PC-9 (cell line): ENCODE measurements at places on chromosomes 2 and 18. TPM values are rescaled to one million over a fixed set of nuclear protein-coding genes. Genes with fewer than 3 reads are reported as not detected.

DNA sequence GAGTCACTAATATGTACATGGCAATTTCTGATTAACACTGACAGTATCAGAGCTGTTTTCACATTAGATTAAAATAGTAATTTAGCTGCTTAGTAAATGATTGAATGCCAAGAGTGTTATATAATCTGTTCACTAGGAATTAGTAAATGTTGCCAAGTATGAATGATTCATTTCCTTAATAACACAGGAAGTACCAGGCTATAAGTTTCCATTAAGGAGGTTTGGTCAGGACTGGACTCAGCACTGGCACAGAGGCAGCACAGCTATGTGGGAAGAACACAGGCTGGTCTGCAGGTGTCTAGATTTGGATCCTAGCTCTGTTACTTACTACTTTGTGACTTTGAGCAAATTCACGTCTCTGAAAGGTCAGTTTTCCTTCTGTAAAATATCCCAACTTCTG, 97.2 kb downstream of the TDRD15 start:
- no peak for DNase-seq

GRCh38 chr18:26992926-26993325, 127.4 kb upstream of the AQP4 start:
- DNase-seq = no peak

GRCh38 chr2:132909427-132909826, 239.4 kb upstream of the LYPD1 start:
- DNase-seq = no peak

DNA sequence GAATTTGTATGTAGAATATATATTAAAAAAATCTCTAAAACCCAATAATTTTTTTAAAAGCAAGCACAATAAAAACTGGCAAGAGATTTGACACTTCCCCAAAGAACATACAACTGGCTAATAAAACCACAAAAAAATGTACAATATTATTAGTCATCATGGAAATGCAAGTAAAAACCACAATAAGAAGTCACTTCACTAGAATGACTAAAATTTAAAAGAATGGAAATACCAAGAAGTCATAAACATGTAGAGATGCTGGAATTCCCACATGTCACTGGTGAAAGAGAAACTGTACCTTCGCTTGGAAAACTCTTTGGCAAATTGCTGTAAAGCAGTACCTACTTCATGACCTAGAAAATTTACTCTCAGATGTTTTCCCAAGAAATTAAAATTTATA, 43.4 kb upstream of the KYNU start:
- DNase-seq = no peak

DNA sequence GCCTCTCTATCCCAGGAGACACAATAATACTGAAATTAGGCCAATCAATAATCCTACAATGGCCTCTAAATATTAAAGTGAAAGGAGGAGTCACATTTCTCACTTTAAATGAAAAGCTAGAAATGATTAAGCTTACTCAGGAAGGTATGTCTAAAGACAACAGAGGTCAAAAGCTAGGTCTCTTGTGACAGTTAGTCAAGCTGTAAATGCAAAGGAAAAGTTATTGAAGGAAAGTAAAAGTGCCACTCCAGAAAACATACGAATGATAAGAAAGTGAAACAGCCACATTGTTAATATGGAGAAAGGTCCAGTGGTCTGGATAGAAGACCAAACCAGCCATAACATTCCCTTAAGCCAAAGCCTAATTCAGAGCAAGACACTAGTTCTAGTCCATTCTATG, 9.5 kb downstream of the SESTD1 start:
- DNase-seq = no peak

- no peak for DNase-seq
Measured at GRCh38 chr2:42227491-42227890, 58.3 kb downstream of the EML4 start.

- no peak for DNase-seq
Measured at GRCh38 chr18:60311676-60312360, 60.8 kb downstream of the MC4R start.

GRCh38 chr2:37843556-37843955, 81.5 kb upstream of the RMDN2 start:
- no peak for DNase-seq

DNA sequence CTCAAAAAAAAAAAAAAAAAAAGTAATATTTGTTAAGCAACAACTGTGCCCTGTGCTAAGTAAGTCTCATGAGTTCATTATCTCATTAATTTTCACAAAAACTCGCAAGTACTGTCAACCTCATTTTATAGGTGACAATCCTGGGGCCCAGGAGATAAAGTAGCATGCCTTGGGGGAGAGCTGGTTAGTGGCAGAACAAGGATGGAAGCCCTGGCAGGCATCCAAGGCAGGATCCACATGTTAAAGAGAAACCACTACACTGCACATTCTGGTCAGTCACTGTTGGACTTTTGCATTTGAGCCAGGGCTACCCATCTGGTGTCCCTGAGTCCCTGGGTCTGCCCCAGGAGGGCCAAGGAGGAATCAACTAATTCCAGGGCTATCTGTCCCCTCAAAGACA, 54.6 kb downstream of the ZFP36L2 start:
- peak; percentile 37 for DNase-seq

GRCh38 chr2:39705638-39706037, 39.9 kb downstream of the TMEM178A start:
- DNase-seq = no peak

- DNase-seq = peak; percentile 61
Measured at GRCh38 chr18:35582899-35583558, 1.5 kb downstream of the GALNT1 start.

- DNase-seq = no peak
Measured at GRCh38 chr2:113757138-113757657, 756 bp upstream of the SLC35F5 start.

GRCh38 chr2:1698188-1698945, 45.9 kb downstream of the PXDN start:
- DNase-seq = no peak

DNA sequence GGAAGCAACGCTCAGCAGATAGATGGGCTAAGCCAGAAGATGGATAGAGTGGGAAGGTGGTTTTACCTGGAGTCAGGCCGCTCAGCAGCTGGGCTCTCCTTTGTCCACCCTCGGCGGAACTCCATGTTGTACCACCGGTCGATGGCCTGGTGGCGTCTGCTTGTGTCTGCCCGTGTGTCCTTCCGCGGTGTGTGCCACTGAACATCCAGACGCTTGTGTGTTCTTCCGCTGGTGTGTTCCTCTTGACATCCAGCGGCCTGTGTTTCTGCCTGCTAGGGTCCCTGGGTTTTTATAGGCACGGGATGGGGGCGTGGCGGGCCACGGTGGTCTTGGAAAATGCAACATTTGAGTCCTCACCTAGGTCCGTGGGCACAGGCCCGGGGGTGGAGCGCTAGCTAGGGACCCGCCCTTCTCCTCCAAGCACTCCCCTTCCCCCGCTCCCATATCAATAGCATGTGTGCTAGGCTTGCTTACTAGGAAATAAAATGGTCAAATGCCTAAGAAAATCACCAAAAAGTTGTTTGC, 1431.7 kb upstream of the ACVR2A start:
- DNase-seq = no peak

The LYG2 gene
- total RNA-seq = not detected in 2 replicates

The GPR39 gene
- 14.1 and 20.9 TPM in 2 replicates for total RNA-seq

The KATNAL2 gene
- 9.0 and 9.4 TPM in 2 replicates for total RNA-seq

The MBOAT2 gene
- total RNA-seq = 45.3 and 57.7 TPM in 2 replicates

The CMPK2 gene
- not detected in 2 replicates for total RNA-seq

The CRYBA2 gene
- not detected in 2 replicates for total RNA-seq
